ENCODE measurements at places on chromosomes 7 and 10.
A peak's percentile ranks its signal among the peaks of the same experiment; 100 is the strongest.

DNA sequence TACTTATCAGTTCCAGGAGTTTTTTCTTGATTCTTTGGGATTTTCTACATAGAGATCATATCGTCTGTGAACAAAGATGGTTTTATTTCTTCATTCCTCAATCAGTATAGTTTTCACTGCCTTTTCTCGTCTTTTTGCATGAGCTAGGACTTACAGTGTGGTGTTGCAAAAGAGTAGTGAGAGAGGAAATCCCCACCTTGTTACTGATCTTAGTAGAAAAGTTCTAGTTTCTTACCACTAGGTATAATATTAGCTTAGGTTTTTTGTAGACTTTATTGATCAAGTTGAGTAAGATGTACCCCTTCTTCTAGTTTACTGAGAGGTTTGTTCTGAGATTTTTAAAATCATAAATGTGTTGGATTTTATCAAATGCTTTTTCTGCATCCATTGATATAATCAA lies 123.3 kb downstream of the TMEM26 start:
- DNase-seq = no peak

DNA sequence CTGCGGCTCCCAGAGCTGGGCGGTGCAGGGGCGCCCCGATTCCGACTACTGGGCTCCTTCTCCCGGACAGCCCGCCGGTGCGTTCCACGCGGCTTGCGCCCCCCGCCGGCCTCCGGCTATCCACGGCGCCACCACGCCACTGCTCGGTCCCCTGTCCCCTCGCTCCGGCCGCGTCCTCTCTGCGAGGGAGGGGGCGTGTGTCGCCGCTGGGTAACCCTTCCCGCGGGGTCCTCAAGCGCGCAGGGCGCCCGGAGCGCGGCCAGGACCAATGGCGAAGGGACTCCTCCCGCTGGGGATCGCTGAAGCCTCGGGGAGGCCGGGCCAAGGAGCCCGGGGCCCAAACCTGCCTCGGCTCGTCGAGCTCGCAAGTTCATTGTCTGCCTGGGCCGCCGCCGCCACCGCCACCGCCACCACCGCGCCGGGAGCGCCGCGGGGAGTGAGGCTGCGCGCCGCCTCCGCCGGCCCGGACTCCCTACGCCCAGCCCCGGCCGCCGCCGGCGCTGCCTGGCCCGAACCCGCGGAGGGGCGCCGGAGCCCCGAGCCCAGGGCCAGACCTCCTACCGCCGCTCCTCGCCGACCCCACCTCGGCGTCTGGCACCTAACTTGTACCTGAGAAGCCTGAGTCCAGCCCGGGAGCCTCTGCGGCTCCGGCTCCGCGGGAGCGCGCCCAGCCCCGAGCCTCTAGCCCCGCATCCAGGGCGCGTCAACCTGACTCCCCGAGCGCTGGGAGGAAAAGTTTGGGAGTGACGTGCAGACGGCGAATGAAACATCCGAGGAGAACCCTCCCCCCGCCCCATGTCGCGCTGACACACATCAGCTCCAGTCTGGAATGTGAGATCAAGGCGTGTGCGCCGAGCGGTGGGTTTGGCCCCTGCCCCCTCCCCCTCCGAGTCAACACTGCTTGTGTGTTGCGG lies at the start of gene CHST15:
Gene CHST15, minus strand, starts transcription at position 739 of the 914 bp plus-strand sequence. CDS start 47,386 bp downstream, outside the sequence.
- peak; percentile 49 for DNase-seq

GRCh38 chr10:23886355-23886754 lies 322.6 kb upstream of the KIAA1217 start:
- no peak for DNase-seq

GRCh38 chr7:42272793-42273665 lies 36.0 kb upstream of the GLI3 start:
- DNase-seq = no peak

- peak; percentile 2 for DNase-seq
Measured at GRCh38 chr10:99329304-99329553, at the start of gene CNNM1. TSS of gene CNNM1 (plus strand) at chr10:99329356. CDS start at chr10:99329388, 32 bp downstream.

GRCh38 chr7:144057954-144058353 lies 9.2 kb downstream of the OR2A5 start:
- no peak for DNase-seq

- DNase-seq = no peak
Measured at GRCh38 chr10:77899080-77899477, 27.5 kb downstream of the DLG5 start.
